Thymus (tissue), 14 donors: ENCODE measurements at places on chromosomes 7 and 10. TPM values are rescaled to one million over a fixed set of nuclear protein-coding genes. Genes with fewer than 3 reads are reported as not detected.

Gene CFAP46
- total RNA-seq = 0.09 TPM

DNA sequence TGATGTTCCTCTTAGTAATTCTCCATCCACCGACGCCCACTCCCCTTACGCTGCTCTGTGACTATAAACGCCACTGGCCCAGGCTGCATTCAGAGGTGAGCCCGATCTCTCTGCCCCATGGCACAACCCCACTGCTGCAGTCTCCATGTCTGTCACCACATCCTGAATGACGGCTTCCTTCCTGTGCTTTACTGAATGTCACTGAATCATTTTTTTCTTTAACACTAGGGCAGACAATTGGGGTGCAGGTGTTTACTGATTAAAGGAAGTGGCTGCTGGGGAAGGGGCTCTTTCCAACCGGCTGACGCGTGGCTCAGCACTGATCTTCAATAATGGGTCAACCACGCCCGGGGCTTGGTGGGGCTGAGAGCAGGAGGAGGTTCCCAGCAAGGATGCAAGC, 208.3 kb downstream of the USP6NL start:
- H3K27me3 ChIP-seq = no peaks in the 10 kb centered on the region
- H3K27ac ChIP-seq = peak overlapping the region; percentile 92
- peaks cover 50% of the 10 kb centered on the region for H3K4me1 ChIP-seq
- no peak overlapping the region for H3K4me3 ChIP-seq

GRCh38 chr7:137335814-137336213, 7.7 kb downstream of the PTN start:
- H3K27ac ChIP-seq = no peak overlapping the region
- H3K4me3 ChIP-seq = no peak overlapping the region
- no peaks in the 10 kb centered on the region for H3K36me3 ChIP-seq
- H3K27me3 ChIP-seq = no peaks in the 10 kb centered on the region
- DNase-seq = no peak

GRCh38 chr7:30448461-30449189, 30.0 kb downstream of the NOD1 start:
- H3K36me3 ChIP-seq = peaks cover 10% of the 10 kb centered on the region
- H3K4me3 ChIP-seq = no peak overlapping the region
